Fibroblast of skin of right quadriceps (primary cell): ENCODE measurements at places on chromosomes 1 and 21.

GRCh38 chr1:171279678-171280077, 31.4 kb downstream of the FMO1 start:
- no peak for DNase-seq

DNA sequence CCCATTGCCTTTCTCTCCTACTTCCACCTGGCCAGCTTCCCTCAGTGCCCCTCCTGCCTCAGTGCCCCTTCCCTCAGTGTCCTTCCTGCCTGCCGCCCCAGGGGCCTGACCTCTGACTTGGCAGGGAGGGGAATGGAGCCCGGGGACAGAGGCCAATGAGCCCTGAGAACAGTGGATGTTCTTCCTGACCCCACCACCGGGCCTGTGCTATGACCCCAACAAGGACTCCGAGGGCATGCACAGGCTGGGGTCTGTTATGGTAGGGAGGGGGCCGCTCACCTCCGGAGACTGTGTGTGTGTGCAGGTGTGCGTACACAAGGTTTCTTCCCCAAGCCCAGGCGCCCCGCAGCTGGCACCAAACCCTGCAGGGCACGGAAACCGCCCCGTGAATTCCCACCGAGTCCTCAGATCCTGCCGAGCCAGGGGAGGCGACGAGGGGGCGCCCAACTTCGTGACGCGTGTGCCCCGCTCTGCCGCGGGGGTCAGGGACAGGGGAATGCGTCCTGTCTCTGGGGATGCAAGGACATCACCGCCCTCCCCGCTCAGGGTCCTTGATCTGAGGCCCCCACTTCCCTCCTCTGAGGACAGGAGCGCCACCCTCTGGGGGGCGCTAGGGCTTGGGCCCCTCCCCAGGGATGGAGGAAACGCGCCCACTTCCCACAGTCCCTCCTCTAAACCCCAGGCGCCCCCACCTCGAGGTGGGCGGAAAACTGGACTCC, 766 bp downstream of the RAP1GAP start:
- DNase-seq: no peak

DNA sequence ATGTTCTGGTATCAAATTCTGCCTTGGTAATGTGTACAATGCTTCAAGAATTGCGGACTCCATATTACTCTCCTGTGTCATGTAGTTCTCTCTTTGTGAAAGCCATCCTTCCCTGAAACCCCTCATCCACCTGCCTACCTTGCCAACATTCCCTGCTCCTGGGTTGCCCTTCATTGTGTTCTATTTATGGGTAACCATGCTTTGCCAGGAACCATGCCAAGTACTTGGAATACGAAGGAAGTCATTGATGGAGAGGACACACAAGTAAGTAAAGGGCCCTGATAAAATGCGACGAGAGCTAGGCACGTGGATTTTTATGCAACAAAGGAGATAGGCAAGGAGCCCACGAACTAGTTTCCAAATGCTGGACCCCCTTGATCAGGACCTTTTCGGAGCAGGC, 300.8 kb downstream of the DISC1 start:
- no peak for DNase-seq

DNA sequence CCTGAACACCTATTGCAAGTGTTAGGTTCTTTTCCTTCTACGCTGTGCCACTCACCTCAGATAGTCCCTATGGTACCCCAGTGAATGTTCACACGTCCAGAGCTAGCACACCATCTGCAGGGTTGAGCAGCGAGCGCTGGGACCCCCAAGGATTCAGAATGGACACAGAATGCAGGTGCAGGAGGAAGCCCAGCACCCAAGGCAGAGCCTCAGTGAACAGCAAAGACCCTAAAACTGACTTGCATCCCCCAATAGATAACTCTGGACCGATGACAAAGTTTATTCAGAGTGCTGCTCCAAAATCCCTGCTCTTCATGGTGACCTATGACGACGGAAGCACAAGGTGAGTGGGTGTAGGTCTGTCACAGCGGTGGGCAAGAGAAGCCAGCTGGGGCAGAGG, 15.1 kb upstream of the MX2 start:
- no peak for DNase-seq

DNA sequence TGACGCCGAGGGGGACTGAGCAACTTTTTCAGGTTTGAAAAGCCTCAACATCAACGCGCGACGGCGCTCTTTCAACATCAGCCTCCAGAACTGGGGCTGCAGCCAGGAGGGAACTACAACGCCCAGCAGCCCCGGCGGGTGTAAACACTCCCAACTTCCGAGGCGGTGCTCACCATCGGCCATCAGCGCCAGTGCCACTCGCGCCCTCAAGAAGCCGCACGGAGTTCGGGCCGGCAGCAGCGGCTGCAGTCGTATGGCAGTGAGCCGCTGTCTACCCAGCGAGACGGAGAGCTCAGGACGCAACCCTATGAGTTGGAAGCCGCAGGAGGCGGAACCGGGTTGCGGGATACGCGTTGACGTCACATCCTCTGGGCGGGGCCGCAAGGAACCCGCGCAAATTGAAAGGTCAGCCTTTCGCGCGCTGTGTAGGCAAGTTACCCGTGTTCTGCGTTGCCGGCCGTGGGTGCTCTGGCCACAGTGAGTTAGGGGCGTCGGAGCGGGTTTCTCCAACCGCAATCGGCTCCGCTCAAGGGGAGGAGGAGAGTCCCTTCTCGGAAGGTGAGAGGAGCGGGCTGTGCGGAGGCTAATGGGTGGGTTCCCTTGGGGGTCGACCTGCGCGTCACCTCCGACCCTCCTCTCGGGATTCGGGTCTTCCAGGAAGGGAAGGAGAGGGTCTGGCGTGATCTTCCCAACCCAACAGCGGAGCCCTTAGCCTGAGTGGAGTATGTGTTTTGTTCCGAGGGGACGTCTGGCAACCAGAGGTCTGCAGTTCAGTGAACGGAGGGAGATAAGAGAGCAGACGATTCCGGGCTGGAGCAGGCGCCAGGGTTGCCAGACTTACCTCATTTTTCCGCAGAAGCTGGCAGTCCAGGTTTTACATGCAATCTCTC, at the start of gene EXO1:
EXO1 (plus strand) TSS at position 409 of the 890 bp plus-strand sequence. CDS start 2,222 bp downstream, outside the sequence.
- peak; percentile 92 for DNase-seq

- no peak for DNase-seq
Observed at GRCh38 chr1:40651138-40651857, 14.2 kb downstream of the RIMS3 start.

GRCh38 chr1:93542398-93542797, 94.5 kb downstream of the FNBP1L start:
- peak; percentile 54 for DNase-seq

- DNase-seq: no peak
Observed at GRCh38 chr1:104125266-104125665, 375.6 kb downstream of the AMY1C start.

- DNase-seq: no peak
Observed at GRCh38 chr1:242456726-242457269, 67.7 kb downstream of the PLD5 start.

GRCh38 chr21:27033471-27033870, 66.6 kb upstream of the ADAMTS5 start:
- no peak for DNase-seq

DNA sequence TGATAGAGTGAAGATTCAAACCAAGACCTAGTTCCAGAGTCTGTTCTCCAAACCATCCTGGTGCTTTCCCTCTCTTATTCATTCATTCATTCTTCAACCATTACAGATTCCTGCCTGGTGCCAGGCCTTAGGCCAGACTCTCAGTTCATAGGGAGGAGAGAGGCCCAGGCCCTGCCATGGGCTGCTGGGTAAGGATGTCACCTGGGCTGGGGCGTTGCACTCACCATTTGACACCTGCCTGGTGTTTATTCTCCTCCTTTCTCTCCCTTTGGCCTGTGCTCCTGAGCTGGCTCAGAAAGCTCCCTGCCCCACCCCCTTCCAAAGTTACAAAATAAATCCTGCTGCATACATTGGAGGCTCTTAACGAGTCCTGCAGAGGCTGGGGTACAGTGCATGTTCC, 549.8 kb downstream of the MATN1 start:
- DNase-seq: no peak

DNA sequence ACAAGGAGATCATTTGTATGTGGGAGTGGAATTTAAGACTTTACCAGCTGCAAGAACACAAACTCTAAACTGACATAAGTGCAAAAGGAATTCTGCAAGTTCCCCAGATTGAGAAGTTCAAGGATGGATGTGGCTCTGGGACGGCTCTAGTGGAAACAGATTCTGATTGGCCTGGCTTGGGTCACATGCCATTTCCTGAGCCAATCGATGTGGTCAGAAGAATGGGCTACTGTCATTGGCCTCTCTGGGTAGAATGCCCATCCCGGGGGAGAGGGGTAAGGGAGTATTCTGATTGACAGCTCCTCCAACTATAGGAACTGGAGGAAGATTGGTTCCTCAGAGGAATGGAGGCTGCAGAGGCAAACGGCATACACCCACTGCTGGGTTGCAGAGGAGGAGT, 6.0 kb upstream of the IFNLR1 start:
- peak; percentile 18 for DNase-seq

- DNase-seq: no peak
Observed at GRCh38 chr1:160025314-160025713, 6.5 kb downstream of the PIGM start.

DNA sequence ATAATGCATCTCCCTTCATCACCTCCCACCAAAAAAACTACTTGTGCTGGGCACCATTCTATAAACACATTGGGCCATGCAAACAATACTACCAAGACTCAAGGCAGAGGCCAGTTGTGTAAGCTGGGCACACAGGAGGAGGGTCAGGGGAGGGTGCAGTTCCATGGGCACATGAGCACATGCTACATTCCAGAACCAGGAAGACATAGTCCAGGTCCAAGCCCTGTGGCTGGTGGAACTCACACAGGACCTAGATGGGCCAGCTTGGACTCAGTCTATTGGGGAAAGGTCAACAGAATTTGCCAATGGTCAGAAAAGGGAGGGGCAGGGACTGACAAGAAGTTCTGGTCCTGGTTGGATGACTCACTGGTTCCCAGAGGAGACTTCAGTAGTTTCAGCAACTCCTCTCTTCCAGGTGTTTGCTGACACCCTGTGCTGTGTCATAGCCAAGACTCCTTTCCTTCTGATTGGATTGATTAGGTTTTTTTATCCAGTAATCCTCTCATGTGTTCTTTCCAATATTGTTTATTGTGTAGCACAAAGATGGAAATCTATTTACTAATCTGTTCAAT, 249.7 kb downstream of the C1orf94 start:
- DNase-seq: no peak

DNA sequence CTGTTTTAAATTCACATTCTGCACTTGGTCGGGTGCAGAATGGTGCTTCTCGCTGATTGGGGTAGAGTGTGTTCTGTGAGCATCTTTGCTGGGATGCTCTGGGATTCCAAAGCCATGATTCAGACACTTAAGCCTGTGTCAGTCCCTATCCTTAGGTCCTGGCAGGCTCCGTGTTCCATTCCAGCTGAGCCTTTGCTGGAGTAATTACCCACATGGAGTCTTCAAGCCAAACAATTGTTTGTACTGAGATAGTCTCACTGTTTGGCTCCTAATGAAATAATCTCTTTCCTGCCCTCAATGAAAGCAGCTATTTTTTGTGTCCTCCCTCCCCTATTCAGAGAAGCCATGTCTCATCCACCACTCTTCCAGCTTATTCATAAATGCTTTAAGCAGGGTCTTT, 18.7 kb downstream of the SMAP2 start:
- peak; percentile 89 for DNase-seq
